Umbilical cord (tissue), 2 donors: ENCODE measurements at places on chromosomes 7 and 10.
A peak's percentile ranks its signal among the peaks of the same experiment; 100 is the strongest.

- DNase-seq, result peak; percentile 65
Observed at GRCh38 chr10:5949009-5949759, 28.2 kb downstream of the IL15RA start.

GRCh38 chr10:119501690-119502089 lies 40.8 kb downstream of the RGS10 start:
- DNase-seq, result no peak

GRCh38 chr10:132229096-132229495 lies 42.3 kb downstream of the DPYSL4 start:
- DNase-seq, result no peak

- DNase-seq, result no peak
Observed at GRCh38 chr7:18030758-18031157, 3.1 kb upstream of the PRPS1L1 start.

GRCh38 chr7:51275532-51275931 lies 41.1 kb downstream of the COBL start:
- no peak for DNase-seq

- DNase-seq, result no peak
Observed at GRCh38 chr7:50594136-50594535, 28.9 kb upstream of the DDC start.

DNA sequence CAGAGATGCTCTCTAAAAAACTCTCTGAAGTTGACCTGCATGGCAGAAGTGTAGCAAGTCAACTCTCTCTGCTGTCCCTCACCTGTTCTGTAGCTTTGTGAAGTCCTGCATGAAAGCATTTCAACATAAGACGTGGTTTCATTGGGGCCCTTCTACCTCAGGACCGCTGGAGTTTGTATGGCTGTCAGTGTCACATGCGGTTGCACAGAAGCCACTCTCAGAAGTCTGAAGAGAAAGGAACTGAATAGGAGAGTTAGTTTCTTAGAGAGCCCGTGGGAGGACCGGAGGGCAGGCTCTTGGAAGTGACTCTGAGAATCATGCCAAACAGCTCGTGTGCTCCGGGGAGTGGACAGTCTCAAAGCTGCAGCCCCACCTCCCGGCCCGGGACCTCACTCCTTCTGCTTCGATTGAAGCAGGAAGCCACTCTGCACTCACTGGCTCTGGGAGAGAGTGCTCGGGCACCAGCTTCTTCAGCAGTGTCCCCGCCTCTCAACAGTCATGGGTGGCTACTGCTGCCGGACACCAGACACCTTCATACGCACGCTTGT lies 486.7 kb downstream of the SDK1 start:
- peak; percentile 48 for DNase-seq

DNA sequence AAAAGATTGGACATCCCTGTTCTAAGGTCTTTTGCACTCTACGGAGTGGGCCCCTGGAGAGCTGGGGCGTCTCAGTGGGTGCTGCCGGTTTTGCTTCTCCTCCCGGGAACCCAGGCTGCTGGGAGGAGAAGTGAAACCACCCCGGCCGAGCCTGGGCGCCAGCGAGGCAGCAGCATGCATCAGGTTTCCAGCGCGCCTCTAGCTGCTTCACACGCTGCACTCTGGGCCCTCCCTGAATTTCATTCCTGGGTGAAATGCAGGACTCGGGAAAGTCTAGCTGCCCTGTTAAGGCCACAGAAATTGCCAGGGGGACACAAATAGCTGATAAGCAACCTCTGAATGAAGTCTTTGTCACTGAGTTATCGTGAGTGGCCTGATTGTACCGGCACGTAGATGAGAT lies 127.4 kb downstream of the TRRAP start:
- DNase-seq, result no peak

DNA sequence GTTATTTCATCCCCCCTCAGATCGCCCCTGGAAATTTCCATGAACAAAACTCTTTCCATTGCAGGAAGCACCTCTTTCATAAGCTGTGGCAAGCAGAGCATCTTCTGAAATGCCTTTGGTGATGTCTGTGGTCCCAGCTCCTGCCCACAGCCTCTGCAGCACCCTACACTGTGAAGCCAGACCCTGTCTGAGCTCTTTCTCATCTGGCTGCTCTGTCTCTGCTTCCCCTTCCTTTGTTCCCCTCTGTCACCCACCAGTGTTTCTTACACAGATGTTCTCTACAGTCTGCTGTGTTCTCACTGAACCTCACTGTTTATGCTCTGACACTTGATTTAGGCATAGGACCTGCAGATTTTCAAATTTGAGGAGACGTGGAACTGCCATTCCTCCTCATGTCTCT lies 1.9 kb upstream of the TAS2R39 start:
- no peak for DNase-seq

DNA sequence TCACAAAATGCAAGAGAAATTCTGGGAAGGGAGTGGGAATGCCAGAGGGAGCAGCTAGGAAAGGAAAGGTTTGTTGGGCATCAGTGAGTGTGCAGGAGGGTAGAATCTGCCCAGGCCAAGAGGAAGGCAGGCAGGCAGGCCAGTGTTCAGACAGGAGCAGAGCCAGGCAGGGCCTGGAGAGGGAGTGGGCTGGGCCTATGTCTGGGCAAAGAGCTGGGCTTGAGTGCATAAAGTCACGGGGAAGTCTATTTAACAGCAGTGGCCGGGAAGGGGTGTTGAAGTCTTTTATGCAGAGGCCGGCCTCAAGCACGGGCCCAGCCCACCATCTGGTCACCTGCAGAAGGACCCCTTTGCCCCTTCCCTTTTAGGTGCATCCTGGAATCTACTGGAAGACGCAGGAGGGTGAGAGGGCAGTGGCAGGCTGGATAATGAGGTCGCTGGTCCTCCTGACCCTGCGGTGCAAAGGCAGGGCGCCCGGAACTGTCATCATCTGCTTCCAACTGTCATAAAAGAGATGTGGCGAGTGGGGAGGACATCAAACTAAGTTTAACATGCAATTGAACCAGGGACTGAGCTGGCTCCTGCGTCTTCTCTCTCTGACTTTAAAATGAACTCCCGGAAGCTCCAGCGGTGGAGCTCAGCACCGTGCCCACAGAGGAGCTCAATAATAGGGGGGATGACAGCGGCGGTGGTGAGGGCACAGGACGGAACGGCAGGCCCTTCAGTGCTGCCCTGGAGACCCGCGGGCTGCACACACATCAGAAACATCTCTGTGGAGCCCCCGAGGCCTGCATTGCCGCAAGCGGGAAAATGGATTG lies 29.5 kb downstream of the CARD11 start:
- DNase-seq, result no peak

- no peak for DNase-seq
Observed at GRCh38 chr7:128365432-128365831, 3.9 kb upstream of the PRRT4 start.

GRCh38 chr10:122981066-122981464 lies 864 bp downstream of the PSTK start:
- peak; percentile 39 for DNase-seq

DNA sequence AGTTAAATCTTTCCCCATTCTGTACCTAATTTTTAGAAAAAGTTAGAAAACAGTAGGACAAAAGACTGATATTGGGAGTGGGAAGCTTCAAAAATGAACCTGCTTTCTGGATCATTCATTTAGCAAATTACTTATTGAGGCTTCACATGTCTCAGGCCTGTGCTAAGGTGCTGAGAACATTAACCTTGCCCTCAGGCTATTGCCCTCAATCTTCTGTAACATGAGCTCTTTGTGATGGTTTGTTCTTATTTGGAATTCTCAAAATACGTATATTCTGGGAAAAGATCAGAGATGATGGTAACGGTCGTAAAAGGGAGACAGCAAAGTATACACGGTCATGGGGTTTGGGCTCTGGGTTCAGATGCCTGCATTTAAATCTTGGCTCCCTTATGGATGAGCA lies 39.5 kb upstream of the PRKG1 start:
- DNase-seq, result no peak

DNA sequence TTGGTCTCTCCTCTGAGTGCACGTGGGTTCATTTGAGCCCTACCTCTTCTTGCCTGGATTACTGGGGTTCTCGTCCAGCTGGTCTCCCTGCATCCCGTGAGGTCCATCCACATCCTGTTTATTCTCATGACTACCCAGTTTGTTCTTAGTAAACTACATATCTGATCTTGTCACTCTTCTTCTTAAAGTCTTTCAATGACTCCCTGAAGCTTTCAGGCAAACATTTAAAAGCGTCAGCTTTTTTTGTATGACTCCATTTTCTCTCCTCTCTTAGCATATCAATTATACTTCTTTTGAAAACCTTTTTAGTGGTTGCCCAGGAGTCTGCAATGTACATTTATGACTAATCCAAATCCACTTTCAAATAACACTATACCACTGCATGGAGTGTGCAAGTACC lies 7.5 kb downstream of the SFXN2 start:
- no peak for DNase-seq

DNA sequence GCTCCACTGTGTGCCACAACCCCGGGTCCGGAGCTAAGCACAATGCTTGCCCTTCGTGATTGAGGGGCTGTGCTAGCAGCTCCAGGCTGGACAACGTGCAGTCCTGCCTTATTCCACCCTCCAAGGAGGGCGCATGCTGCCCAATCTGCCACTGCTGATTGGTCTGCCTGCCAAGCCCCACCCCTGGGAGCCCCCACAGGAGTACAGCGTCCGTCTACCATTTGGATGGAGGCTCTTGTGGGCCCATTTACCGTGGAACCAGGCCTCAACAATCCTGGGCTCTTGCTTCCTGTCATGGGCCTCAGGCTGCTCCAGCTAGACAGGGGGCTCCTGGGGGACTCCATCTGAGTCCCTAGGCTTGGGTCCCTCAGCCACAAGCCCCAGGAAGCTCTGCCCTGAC lies 173.3 kb downstream of the SLIT1 start:
- DNase-seq, result no peak

- DNase-seq, result no peak
Observed at GRCh38 chr7:11552676-11553296, 279.2 kb downstream of the THSD7A start.

GRCh38 chr10:52818019-52818418 lies 45.4 kb upstream of the MBL2 start:
- DNase-seq, result peak; percentile 61

GRCh38 chr10:100209303-100209702 lies 20.1 kb downstream of the CHUK start:
- no peak for DNase-seq

DNA sequence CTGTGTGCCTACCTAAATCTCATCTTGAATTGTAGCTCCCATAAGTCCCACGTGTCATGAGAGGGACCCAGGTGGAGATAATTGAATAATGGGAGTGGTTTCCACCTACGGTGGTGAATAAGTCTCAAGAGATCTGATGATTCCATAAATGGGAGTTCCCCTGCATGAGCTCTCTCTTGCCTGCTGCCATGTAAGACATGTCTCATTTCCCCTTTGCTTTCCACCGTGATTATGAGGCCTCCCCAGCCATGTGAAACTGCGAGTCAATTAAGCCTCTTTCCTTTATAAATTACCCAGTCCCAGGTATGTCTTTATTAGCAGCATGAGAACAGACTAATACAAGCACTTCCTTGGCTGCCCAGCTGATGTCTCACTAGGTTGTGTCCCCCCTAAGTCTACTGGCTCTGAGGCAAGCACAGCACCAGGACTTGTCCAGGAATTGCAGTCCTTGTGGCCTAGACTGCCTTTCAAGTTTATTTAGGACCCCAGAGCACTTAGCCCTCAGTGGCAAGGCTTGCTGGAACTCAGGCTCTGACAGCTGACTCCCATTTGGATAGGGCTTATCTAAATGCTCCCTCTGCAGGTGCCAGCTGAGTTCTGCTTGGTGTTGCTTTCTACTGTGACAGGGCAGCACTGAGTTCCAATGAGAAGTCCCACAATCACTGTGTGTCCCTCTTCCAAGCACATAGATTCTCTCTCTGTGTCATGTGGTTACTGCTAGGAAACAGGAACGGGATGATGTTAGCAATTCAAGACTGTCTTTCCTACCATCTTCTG lies 59.0 kb upstream of the TAS2R16 start:
- DNase-seq, result no peak

DNA sequence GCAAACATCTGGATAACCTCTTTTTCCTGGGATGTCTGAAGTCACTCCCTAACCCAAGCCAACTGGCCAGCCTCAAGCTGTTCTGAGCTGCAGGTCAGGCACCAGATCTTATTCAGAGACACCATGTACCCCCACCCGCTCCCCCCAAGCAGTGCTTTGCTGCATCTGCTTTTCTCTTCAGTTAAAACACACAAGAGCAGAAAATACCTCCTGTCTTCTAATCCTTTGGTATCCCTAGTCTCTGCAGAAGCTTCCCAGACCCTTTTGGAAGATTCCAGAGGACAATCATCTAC lies 3.0 kb downstream of the ZNF488 start:
- peak; percentile 23 for DNase-seq

DNA sequence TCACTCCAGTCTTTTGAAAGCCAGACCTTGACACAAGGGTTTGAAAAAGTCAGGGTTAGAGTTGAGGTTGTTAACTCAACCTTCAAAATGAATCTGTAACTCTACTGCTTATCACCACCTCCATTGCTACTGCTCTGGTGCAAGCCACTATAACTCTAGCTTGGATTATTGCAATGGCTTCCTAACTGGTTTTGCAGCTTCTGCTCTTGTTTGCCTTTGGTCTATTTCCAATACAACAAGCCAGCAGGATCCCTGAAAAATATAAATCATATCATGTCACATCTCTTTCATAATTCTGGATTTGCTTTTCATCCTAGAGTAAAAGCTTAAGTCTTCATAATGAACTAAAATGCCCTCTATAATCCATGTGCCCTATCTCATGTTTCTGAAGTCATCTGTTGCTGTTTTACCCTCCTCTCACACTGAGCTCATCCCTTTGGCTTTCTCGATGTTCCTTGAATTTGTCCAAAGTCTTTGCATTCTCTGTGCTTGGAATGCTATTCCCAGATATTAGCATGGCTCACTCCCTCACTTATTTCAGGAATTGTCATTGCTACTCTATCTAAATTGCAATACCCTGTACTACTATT lies 10.9 kb downstream of the TAS2R60 start:
- no peak for DNase-seq

- no peak for DNase-seq
Observed at GRCh38 chr10:127132451-127132850, 63.9 kb downstream of the INSYN2A start.

- DNase-seq, result no peak
Observed at GRCh38 chr10:33208166-33208565, 126.3 kb downstream of the NRP1 start.

GRCh38 chr10:52316500-52316899 lies 2.4 kb downstream of the DKK1 start:
- DNase-seq, result no peak

- DNase-seq, result no peak
Observed at GRCh38 chr10:89335226-89335625, 7.4 kb downstream of the IFIT3 start.

GRCh38 chr7:99672573-99672972 lies 7.2 kb downstream of the CYP3A5 start:
- DNase-seq, result no peak

GRCh38 chr10:78972947-78973900 lies 95.5 kb upstream of the ZMIZ1 start:
- DNase-seq, result peak; percentile 91

DNA sequence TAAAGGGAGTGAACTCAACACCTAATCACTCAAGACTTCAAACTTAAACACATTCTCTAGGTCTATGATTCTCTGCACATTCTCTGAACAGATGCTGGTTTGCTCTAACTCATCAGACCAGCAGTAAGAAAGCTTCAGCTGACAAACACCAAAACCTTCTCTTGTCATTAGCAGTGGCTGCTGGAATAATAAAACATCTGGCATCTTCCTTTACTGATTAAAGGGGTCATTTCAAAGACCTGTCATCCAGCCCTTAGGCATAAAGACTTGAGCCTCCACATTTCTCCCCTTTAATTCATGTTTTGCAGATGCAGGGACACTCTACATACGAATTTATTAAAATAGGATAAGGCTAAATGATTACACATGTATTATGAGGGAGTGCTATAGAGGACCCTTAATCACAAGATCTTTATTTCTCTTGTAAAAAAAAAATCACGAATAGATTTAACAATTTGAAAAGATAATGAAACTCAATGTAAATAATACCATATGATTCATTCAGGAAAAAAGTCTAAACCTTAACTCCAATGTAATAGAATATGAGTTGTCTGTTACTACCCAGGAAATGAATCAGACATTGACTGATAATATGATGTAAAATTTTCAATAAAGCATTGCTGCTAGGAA lies 152.4 kb upstream of the GNAI1 start:
- DNase-seq, result no peak
